ENCODE measurements at places on chromosomes 6 and 20.
A peak's percentile ranks its signal among the peaks of the same experiment; 100 is the strongest.

DNA sequence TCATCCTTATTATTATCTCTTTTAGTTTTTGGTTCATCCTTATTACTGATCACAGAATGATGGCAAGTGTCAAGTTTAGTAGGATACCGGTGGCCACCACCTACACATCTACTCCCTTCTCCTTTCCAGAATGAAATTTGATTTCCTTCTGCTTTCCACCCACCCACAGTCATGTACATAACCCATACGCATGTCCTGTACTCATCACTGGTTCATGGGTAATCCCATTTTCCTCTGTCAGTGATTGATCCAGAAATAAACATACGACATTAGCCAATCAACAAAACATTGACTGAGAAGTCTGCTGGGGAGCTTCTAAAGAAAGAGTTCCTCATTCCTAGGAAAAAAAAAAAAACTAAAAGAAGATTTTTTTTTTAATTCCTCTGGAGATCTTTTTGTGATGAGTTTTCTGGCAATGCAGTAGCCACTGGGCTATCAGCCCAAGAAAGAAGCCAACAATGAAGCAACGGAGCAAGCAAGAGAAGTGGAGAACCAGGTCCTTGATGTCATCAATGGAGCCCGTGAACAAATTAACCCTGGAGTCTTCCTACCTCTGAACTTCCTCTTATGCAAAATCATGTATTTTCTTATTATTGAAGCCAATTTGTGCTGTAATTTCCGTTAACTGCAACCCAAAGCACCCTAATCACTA, 127.8 kb downstream of the TASP1 start:
- peak; percentile 60 for DNase-seq

DNA sequence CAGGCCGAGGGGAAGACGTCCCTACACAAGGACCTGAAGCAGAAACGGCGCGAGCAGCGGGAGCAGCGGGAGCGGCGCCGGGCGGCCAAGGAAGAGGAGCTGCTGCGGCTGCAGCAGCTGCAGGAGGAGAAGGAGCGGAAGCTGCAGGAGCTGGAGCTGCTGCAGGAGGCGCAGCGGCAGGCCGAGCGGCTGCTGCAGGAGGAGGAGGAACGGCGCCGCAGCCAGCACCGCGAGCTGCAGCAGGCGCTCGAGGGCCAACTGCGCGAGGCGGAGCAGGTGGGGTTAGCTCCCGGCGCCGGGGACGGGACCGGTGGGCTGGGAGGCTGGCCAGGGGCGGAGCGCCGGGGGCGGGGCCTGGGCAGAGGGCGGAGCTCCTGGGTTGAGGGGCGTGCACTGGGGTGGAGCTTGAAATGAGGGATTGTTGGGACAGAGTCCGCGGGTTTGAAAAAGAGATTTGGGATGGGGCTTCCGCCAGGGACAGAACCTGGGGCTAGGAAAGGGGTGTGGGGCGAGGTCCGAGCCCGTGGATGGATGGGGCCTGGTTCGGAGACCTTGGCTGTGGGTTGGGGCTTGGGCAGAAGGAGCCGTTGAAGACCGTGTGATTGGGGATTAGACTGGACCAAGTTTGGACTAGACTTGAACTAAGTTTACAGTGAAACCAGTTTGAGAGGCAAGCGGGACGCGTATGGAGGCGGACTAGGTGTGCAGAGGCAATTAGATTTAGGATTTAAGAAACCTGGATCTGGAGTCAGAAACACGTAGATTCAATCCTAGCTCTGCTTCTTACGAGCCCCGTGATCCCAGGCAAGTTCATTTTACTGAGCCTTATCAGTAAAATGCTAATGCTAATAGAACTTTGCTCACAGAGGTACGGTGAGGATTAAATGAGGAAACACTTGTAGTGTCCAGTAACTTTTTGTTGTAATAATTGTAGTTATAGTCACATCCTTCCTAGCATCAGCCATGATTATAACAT, 20.9 kb downstream of the DEF6 start:
- peak; percentile 93 for DNase-seq

DNA sequence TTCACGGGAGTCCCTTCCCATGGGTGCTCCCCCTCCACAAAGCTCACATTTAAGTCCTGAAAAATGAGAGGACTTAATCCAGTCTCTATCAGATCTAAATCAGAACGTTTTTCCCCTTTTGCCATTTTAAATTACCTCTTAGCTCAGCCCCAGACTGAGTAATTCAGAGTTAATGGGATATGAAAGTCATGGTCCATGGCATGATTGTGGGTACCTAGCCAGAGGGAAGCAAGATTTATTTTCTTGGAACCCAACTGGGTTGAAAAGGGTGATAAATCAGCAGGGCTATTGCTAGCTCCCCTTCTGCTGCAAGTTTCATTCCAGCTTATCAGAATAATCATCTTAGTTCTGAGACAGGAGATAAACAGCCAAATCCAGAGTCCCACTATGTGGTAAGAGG, 320.2 kb upstream of the CHD6 start:
- DNase-seq, result no peak

DNA sequence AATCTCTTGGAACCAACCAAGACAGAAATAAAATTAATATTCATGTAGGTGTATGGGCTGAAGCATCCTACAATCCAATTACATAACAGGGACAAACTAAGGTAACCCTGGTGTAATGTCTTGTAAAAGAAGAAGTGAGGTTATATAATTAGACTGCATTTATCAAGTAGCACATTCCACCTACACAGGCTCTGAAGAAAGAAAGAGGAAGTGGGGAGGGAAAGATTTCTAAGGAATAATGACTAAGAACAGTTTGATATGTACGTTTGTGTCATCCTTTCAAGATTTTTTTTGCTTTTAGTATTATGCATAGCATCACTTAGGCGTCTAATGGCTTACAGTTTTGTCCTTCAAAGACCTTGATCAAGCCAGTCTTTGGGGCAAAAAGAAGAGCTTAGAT, 139.7 kb downstream of the PLCB1 start:
- DNase-seq, result no peak

DNA sequence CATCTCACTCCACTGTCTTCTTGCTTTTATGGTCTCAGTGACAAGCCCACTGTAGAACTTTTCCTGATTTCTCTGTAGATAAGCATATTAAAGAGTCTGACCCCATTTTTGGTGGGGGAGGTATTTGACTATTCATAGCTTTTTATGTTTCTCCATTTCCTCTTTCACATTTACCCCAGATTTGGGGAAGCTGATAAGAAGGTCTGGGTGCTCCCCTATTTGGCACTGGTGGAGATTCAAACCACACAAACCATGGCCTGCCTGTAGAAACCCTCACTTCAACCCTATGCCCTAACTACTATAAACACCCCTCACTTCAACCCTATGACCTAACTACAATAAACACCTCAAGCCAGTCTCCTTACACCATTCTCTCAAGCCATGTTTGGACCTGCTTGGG, 196.2 kb upstream of the SYNDIG1 start:
- no peak for DNase-seq

- DNase-seq, result no peak
Measured at GRCh38 chr6:13661647-13662046, 46.5 kb downstream of the NOL7 start.

- peak; percentile 90 for DNase-seq
Measured at GRCh38 chr6:160930547-160931377, 60.8 kb upstream of the MAP3K4 start.

DNA sequence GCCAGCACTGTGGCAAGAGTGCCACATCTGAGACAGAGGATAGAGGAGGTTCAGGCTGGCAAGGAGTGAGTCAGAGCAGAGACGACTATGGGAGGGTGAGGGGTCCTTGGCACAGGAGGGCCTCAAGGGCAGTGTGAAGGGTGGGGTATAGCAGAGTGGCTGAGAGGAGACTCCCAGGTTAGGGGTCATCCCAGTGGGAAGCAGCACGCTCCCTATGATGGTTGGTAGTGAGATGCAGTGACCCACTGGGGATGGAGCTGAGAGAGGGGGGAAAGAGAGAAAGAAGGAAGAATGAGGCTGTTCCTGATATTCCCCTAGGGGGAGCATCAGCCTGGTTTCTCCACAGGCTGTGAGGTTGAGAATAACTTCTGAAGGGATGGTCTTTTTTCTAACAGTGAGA, 97.3 kb downstream of the INSM1 start:
- no peak for DNase-seq

DNA sequence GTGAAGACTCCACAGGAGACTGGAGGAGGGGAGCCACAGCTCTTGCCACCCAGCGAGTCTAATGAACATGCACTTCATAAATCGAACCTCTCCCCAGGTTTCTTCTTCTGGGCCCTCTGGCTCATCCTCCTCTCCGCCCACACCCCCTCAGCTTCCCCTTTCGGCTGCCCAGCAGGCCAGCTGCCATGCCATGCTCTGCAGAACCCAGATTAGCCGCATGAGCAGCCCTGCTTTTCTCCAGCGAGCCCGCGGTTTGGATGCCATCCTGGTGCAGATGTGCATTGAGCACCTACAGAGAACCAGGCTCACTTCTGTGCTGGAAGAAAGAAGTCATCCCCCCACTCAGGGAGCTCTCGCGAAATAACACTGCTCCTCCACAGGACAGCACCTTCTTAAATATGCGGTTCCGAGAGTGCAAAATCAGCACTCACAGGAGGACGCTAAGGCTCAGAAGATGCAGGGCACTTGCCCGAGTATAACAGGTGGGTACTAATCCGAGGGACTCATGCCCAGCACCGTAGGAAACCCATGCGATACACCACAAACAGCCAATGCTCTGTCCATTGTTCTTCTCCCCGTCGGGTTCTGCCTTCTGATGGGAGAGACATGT, 143.0 kb upstream of the THBS2 start:
- no peak for DNase-seq

DNA sequence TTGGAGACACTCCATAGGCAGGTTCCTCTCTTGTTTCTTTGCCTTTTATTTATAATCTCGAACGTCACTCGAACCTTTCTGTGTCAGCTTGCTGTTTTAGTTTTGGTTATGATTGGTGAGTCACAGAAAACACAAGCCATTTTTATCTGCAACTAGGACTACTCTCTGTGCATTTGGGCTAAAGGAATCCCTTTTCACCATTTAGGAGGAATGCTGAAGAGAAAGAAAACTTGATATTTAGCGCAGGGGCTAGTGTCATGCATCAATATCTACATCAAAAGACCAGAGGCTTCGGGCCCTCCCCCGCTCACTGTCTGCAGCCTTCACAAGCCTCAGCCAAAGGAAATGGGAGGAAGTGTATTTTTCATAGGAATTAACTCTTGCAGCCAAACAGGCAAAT, 507.8 kb upstream of the CITED2 start:
- DNase-seq, result no peak

GRCh38 chr6:37426945-37427510, 6.0 kb upstream of the CMTR1 start:
- no peak for DNase-seq

DNA sequence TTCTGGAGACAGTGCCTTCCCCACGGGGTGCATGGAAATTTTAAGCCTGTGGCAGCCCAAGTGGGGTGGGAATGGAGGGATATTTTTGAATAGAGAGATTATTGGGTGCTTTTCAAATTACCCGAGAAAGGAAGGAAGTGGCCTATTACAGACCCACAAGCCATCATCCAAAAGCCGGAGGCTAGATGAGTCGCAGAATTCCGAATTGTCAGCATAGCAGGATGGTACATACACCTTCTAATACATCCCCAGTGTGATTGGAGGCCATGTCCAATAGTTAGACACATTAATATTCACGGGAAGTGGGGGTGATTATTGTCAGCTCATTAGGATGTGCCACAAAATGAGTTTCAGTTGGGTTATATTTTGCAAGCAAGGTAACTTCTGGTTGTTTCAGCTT, 133.0 kb downstream of the FIG4 start:
- DNase-seq, result no peak

DNA sequence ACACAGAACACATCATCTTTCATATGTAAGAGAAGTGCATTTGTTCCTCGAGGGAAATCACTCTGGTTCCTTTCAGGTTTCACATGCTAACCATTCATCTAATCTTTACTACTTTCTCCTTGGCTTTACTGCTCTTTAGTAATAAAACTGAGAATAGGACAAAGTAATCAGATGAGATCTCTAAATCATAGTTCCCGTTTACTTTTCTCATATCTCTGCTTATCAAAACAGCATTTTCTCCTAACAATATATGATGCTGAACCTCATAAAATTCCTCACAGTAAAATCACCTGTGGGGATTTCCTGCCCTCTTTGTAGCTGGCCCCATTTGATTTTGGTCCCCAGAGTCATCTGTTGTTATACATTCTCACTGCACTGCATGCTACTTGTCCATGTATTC, 100.2 kb downstream of the RALGAPA2 start:
- no peak for DNase-seq

DNA sequence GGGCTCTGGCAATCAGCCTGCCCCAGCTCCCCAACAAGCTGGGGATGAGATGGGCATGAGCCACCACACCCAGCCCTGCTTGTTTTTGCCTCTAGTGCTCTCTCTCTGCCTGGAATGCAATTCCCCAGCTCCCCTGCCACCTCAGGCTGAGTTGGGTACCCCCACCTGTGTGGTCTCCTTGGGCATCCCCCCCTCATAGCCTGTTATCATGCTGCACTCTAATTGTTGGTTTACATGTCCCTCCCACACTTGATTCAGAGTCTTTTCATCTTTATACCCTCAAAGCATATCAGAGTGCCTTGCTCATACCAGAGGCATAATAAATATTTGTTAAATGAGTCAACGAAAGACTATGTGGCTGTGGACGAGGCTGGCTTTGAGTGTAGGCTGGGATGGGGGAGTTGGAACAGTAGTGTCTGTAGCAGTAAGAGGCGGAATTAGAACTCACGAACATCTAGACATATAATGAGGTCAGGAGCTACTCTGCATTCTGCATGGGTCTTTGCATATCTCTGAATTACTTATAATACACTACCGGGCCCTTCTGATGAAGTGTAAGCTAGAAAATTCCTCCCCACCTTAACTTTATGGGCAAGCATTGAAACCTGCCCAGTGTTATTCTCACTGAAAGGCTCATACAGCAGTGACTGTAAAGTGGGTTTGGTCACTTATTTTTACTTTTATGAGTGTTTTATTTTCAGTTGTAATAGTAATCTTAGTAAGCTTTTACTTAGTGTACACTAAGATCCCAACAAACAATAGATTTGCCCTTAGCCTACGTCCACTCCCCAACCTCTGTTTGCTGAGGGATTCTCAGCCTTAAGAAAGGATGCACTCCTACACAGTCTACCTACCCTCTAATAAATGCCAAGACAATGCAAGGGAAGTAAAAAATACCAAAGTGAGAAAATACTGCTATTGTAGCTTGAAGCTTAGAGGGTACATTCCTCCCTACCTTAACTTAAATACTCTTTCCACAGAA, 58.7 kb downstream of the EDN1 start:
- DNase-seq, result peak; percentile 86

GRCh38 chr6:168417191-168417590, 23.8 kb upstream of the SMOC2 start:
- no peak for DNase-seq

DNA sequence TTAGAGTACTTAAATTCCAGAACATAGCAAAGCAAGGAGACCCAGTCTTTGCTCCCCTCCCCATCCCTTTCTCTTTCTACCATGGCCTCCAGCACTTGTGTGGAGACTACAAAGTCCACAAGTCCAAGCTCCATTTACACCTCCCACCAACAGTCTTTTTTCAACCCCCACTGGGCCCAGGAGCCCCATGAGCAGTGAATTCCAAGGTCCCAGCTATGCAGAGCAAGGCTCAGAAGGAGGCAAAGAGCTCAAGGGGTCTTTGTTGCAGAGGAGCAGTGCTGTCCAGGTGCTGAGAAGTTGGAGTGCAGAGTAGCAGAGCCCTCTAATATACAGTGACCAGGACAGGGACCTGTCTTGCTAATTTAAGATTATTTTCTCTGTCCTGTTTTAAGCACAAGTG, 9.0 kb downstream of the PAK5 start:
- no peak for DNase-seq

GRCh38 chr6:126086560-126086959, 100.2 kb downstream of the TRMT11 start:
- no peak for DNase-seq

GRCh38 chr6:167237438-167238145, 53.5 kb upstream of the UNC93A start:
- no peak for DNase-seq

- DNase-seq, result no peak
Measured at GRCh38 chr20:32163951-32164350, 43.6 kb downstream of the PLAGL2 start.

Measured in AG08395 (cell line).